Dermis lymphatic vessel endothelial cell (primary cell): ENCODE measurements at places on chromosomes 1 and 21. TPM values are rescaled to one million over a fixed set of nuclear protein-coding genes. Genes with fewer than 3 reads are reported as not detected.

MEF2D gene
- total RNA-seq, result 4.6 and 6.8 TPM in 2 replicates

AGBL4 gene
- 0.09 and 0.43 TPM in 2 replicates for total RNA-seq

AADACL4 gene
- not detected in 2 replicates for total RNA-seq

FGR gene
- total RNA-seq, result 0.22 and 0.26 TPM in 2 replicates

CYP4A22 gene
- total RNA-seq, result not detected in 2 replicates

NLRP3 gene
- total RNA-seq, result not detected in 2 replicates
